Spleen (tissue), 13 donors: ENCODE measurements at places on chromosomes 2 and 18. TPM values are rescaled to one million over a fixed set of nuclear protein-coding genes. Genes with fewer than 3 reads are reported as not detected.
A peak's percentile ranks its signal among the peaks of the same experiment; 100 is the strongest.

- peaks cover 67% of the 10 kb centered on the region for H3K4me1 ChIP-seq
- no peaks in the 10 kb centered on the region for H3K27me3 ChIP-seq
- no peak overlapping the region for H3K4me3 ChIP-seq
Measured at GRCh38 chr2:54555318-54555837, 99.3 kb downstream of the SPTBN1 start.

DNA sequence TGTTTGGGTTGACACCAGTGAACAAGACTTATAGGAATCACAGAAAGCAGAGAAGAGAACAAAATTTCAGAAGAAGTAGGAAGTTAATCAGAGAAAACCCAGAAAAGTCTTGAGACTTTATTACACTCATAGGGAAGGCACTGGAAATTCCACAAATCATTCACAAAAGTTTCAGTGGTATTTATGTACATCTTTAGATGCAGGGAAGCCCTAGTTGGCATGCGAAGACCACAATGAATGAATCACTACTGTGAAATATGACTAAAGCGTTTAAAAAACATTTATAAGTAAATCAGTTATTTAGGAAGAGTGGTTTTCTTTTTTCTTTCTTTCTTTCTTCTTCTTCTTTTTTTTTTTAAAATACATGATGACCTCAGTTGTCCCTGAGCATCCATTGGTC is 105.1 kb downstream of the NUP35 start:
- no peaks in the 10 kb centered on the region for H3K27me3 ChIP-seq
- no peak for DNase-seq
- no peak overlapping the region for H3K4me3 ChIP-seq
- H3K36me3 ChIP-seq: no peaks in the 10 kb centered on the region
- no peak overlapping the region for H3K27ac ChIP-seq
- no peaks in the 10 kb centered on the region for H3K4me1 ChIP-seq

DNA sequence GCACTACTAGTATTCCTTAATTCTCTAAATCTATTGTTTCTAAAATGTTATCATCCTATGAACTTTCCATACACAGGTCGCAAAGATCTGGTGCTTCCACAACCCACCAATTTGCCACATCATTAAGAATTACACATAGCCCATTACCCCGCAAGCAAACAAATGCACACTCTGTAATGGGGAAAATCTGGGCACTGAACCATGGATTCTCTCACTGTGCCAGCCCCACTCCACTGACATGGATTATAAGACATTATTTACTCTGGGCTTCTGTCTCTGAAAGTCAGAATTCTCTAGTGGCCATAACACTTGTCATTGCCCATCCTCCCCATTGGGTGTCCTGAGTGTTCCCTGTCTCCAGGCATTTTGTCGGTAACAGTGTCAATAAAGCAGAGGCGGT is 537.1 kb downstream of the EPHA4 start:
- H3K4me1 ChIP-seq: no peaks in the 10 kb centered on the region
- no peaks in the 10 kb centered on the region for H3K27me3 ChIP-seq
- no peak for DNase-seq
- H3K27ac ChIP-seq: no peak overlapping the region
- no peaks in the 10 kb centered on the region for H3K36me3 ChIP-seq

DNA sequence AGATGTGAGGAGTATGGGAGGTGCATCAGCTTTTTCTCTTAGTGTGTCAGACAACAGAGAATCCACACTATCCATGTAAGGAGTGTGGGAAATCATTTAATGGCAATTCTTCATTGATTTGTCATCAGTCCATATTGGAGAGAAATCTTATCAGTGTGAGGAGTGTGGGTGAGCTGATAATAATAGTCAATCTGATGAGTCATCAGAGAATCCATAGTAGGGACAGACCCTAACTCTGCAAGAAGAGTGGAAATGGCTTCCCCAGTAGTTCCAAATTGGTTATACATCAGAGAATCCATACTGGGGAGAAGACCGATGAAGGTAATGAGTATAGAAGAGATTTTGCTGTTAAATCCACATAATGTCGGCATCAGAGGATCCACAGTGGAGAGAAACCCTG is 150.5 kb upstream of the THUMPD2 start:
- no peak overlapping the region for H3K4me3 ChIP-seq
- no peaks in the 10 kb centered on the region for H3K27me3 ChIP-seq
- DNase-seq: no peak
- no peaks in the 10 kb centered on the region for H3K36me3 ChIP-seq

- no peaks in the 10 kb centered on the region for H3K36me3 ChIP-seq
- H3K27me3 ChIP-seq: no peaks in the 10 kb centered on the region
- peaks cover 56% of the 10 kb centered on the region for H3K4me1 ChIP-seq
- peak overlapping the region; percentile 91 for H3K27ac ChIP-seq
- DNase-seq: peak; percentile 93
Measured at GRCh38 chr2:64865073-64865830, 123.9 kb upstream of the SLC1A4 start.

GRCh38 chr2:181754105-181754504 is 73.8 kb upstream of the NEUROD1 start:
- DNase-seq: no peak
- H3K36me3 ChIP-seq: no peaks in the 10 kb centered on the region
- H3K4me3 ChIP-seq: no peak overlapping the region
- H3K27me3 ChIP-seq: no peaks in the 10 kb centered on the region
- H3K27ac ChIP-seq: no peak overlapping the region

DNA sequence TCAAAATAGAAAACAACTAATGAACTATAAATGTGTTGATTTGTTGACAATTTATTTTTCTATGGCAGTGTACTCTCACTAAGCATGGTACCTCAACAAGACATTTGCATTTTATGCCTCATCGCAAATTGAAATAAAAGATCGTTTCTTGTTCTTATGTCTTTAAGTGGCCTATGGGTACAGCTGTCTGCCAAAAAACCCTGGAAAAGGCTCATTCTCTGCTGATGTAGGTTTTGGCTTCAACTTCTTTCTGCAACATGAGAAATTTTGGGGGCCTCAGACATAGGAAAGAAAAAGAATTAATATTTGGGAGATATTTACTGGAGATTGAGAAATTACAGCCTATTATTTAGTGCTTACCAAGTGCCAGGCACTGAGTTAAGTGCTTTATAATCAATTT is 205.1 kb upstream of the DPP10 start:
- no peak overlapping the region for H3K4me3 ChIP-seq
- H3K4me1 ChIP-seq: no peaks in the 10 kb centered on the region
- DNase-seq: no peak
- no peaks in the 10 kb centered on the region for H3K27me3 ChIP-seq
- no peaks in the 10 kb centered on the region for H3K36me3 ChIP-seq
- no peak overlapping the region for H3K27ac ChIP-seq

DNA sequence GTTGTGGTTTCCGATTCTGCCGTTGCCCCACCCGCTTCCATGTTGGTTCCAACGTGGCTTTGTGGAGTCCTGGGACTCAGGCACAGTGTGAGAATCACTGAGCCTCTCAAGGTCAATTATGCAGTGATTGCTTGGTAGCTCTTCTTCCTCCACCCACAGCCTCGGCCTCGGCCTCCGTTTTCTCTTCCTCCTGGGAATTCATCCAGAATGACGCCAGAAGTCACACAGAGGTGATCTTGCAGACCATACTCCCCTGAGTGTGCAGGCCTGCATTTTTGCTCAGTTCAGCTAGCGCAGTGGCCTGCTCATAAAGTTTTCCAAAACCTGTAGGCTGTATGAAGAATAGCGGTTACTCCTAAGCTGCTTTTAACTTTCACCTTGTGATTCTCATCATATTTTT is 273.3 kb downstream of the GBX2 start:
- no peak for DNase-seq
- no peaks in the 10 kb centered on the region for H3K27me3 ChIP-seq
- H3K27ac ChIP-seq: no peak overlapping the region

GRCh38 chr2:80926168-80926567 is 621.6 kb upstream of the LRRTM1 start:
- no peaks in the 10 kb centered on the region for H3K27me3 ChIP-seq
- H3K36me3 ChIP-seq: no peaks in the 10 kb centered on the region
- no peak for DNase-seq
- H3K4me1 ChIP-seq: no peaks in the 10 kb centered on the region
- H3K4me3 ChIP-seq: no peak overlapping the region
- H3K27ac ChIP-seq: no peak overlapping the region

DNA sequence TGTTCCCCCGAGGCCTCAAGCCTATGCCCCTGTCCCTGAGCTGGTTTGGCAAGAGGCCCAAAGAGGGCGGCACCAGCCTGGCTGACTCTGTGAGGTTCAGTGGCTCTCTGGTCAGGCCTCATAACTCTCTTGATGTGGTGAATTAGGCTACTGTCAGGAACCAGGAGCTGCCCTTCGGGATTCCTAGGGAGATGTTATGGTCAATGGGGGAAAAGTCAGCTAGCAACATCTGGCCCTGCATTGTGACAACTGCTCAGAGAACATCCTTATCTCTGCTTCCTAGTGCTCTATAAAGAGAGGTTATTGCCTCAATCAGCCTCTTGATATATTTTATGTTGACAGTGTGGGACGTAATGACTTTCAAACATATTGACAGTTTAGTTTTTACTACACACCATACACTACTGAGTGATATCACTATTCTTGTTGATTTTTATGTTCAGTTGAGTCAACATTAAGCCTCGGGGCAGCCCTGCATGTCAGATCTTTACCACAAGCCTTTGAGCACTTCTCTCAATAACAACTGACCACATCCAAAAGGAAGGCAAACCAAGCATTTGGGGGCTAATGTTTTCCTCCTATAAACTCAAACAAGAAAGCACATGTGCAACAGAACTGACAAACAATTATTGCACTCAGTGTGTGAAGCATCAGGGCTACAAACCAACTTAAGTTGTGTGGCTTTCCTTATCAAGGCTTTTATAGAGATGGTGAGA is 448.3 kb upstream of the SLC14A2 start:
- H3K4me1 ChIP-seq: no peaks in the 10 kb centered on the region
- DNase-seq: no peak
- no peaks in the 10 kb centered on the region for H3K27me3 ChIP-seq
- no peaks in the 10 kb centered on the region for H3K36me3 ChIP-seq
- no peak overlapping the region for H3K4me3 ChIP-seq

GRCh38 chr2:196046123-196046917 is 22.3 kb downstream of the DNAH7 start:
- no peaks in the 10 kb centered on the region for H3K4me1 ChIP-seq
- no peaks in the 10 kb centered on the region for H3K36me3 ChIP-seq
- H3K27me3 ChIP-seq: no peaks in the 10 kb centered on the region
- no peak overlapping the region for H3K27ac ChIP-seq

DNA sequence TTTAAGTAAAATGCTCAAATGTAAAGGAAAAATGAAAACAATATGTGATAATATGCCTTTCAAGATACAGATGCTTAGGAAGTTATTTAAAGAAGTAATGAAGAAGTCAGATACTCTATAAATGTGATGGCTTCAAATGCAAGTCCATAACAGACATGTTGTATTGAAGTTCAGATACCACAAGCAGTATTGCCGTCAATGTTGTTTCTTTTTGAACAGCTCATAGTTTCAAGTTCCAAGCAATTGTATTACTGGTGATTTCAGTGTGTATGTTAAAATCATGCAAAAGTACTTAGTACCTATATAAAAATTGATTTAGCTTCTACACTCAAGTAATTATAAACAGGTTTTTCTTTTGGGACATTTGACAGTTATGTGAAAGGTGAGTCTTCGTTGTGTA is 24.9 kb downstream of the KCMF1 start:
- H3K36me3 ChIP-seq: no peaks in the 10 kb centered on the region
- no peaks in the 10 kb centered on the region for H3K27me3 ChIP-seq
- no peak overlapping the region for H3K4me3 ChIP-seq
- H3K27ac ChIP-seq: no peak overlapping the region
- no peak for DNase-seq

DNA sequence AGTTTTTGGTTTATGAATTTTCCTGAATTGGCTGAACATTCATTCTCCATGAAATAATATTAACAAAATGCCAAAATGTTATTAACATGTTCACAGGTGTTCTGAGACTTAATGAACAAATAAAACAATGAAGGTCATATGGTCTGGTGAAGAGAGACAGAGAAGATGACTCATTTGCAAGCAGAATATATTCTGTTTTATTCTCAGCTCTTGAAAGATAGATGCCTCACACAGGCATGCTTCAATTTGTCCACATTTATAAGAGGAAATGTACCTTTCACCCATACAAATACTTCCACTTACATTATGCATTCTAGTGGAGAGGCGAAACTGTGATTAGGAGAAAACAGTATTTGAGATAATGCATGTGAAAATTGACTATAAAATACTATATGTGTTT is 75.4 kb upstream of the PGAP1 start:
- H3K36me3 ChIP-seq: peaks cover 55% of the 10 kb centered on the region
- DNase-seq: no peak
- no peaks in the 10 kb centered on the region for H3K27me3 ChIP-seq
- H3K27ac ChIP-seq: no peak overlapping the region
- H3K4me1 ChIP-seq: no peaks in the 10 kb centered on the region

DNA sequence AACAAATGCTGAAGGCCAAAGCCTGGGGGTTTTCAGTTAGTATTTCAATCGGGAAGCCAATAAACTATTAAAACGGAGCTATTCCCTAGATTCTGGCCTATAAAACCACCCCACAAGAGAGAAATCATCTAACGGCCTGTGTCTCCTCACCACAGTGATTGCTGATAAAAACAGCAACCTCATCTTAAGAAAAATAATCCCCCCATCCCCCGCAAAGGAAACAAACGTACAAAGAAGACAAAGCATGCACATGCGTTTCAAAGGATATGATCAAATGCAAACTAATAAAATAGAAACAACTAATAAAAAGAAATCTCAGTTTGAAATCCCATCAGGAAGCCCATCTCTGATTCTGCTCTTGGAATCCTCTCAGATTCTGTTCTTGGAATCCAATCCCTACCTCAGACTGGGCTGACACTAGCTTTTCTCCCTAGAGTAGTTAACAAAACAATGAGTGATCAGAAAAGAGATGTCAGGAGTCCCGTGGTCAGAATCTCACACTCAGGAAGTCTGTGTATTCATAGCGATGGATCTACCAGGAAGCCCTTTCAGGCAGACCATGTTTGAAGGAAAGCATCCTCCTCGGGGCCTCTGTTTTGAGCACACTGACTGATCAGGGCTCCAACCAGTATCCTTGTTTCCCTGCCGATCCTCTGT is 150.7 kb downstream of the THADA start:
- no peaks in the 10 kb centered on the region for H3K27me3 ChIP-seq
- no peak overlapping the region for H3K27ac ChIP-seq
- no peaks in the 10 kb centered on the region for H3K4me1 ChIP-seq
- H3K36me3 ChIP-seq: no peaks in the 10 kb centered on the region
- no peak for DNase-seq

AMER3 gene
- not detected for total RNA-seq

CACNB4 gene
- 1.7 TPM for total RNA-seq

ZAP70 gene
- total RNA-seq: 87.7 TPM

CFAP221 gene
- not detected for total RNA-seq

HTR2B gene
- total RNA-seq: 0.51 TPM

MRPS5 gene
- total RNA-seq: 42.4 TPM

CDK15 gene
- total RNA-seq: 0.64 TPM
